ENCODE measurements at places on chromosomes 12 and 14. TPM values are rescaled to one million over a fixed set of nuclear protein-coding genes. Genes with fewer than 3 reads are reported as not detected.

Gene TTC9
- not detected for polyA plus RNA-seq

Gene TC2N
- 28.2 TPM for polyA plus RNA-seq

Gene SLCO1A2
- under 0.01 TPM for polyA plus RNA-seq

Gene TOMM20L
- not detected for polyA plus RNA-seq

Gene CBLN3
- polyA plus RNA-seq = 1.2 TPM

Gene FAM181A
- not detected for polyA plus RNA-seq

Gene ANKRD33
- polyA plus RNA-seq = not detected

Gene AKAP6
- polyA plus RNA-seq = 0.60 TPM

Gene PZP
- polyA plus RNA-seq = not detected

Gene PTHLH
- polyA plus RNA-seq = 0.55 TPM

Gene PTPRB
- 7.9 TPM for polyA plus RNA-seq

Gene MAP1LC3B2
- polyA plus RNA-seq = 4.8 TPM

Gene GPRC5A
- 75.5 TPM for polyA plus RNA-seq

Gene STON2
- polyA plus RNA-seq = 6.2 TPM

Gene DTX1
- 3.0 TPM for polyA plus RNA-seq
